ENCODE measurements at places on chromosomes 6 and 20.

DNA sequence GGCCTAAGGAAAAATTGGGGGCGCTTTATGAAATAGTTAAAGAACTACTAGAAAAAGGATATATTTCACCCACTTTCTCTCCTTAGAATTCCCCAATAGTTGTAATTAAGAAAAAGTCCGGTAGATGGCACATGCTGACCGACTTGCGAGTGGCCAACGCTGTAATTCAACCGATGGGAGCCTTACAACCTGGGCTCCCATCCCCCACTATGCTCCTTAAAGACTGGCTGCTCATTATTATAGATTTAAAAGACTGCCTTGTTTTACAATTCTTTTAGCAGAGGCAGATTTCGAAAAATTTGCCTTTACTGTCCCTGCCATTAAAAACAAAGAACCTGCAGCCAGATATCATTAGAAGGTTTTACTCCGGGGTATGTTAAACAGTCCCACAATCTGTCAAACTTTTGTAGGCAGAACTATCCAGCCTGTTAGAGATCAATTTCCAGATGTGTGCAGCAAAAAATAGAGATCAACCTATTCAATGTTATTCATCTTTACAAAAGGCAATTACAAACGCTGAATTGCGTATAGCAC is 58.5 kb upstream of the PRSS16 start:
- no peak for DNase-seq

DNA sequence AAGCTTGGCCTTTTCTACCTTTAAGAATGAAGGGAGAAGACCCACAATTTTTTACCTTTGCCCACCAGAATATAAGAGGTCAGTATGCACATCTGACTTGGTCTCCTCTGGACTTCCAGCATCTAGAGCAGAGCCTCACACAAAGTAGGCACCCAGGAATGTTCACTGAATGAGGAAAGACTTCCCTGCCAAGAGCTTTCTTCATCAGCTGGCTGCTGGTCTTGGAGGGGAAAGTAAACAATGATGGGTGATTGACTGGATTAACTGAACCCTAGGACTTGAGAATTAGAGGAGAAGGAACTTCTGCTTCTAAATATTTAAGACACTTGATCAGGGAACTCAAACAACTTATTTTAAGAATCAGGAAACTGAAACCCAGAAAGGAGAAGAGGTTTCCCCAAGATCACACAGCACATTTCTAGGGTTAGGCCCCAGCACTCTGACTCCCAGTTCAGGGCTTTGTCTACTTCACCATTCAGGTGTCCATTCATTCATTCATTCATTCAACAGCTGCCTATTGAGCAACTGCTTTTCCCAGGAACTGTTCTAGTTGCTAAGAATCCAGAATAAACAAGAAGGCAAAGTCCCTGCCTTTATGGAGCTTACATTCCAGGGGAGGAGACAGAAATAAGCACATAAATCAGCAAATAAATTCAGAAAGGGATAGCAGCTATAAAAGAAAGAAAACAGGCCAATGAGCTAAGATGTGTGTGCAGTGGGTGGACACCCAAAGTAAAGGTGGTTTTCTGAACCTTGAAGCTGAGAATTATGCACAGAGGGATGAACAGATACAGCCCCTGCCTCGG is 216.9 kb upstream of the LRFN2 start:
- no peak for DNase-seq

- no peak for DNase-seq
Measured at GRCh38 chr20:50415516-50416268, 94.5 kb upstream of the PTPN1 start.

DNA sequence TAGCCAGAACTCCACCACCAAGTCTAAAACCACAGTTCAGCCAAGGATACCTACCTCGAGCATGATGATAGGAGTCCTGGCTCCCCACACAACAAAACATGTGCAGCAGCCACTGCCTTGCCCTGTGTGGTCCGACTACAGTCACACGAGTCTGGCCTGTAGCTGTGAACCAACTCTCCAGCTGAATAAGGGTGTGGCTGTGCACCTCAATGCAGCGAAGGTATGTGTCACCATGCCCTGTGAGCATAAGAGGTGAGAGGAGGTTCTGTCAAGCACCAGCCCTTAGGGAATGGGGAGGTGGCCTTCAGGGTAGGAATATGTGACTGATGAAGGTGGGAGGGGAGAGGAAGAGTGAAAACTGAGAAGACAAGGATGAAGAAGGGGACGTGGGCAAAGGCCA is 16.7 kb upstream of the KHDC1L start:
- DNase-seq, result no peak

- DNase-seq, result no peak
Measured at GRCh38 chr6:113402544-113402943, 454.6 kb upstream of the MARCKS start.

All from progenitor cell of endocrine pancreas (in vitro differentiated cells).